ENCODE measurements at places on chromosomes 5 and 9.

DNA sequence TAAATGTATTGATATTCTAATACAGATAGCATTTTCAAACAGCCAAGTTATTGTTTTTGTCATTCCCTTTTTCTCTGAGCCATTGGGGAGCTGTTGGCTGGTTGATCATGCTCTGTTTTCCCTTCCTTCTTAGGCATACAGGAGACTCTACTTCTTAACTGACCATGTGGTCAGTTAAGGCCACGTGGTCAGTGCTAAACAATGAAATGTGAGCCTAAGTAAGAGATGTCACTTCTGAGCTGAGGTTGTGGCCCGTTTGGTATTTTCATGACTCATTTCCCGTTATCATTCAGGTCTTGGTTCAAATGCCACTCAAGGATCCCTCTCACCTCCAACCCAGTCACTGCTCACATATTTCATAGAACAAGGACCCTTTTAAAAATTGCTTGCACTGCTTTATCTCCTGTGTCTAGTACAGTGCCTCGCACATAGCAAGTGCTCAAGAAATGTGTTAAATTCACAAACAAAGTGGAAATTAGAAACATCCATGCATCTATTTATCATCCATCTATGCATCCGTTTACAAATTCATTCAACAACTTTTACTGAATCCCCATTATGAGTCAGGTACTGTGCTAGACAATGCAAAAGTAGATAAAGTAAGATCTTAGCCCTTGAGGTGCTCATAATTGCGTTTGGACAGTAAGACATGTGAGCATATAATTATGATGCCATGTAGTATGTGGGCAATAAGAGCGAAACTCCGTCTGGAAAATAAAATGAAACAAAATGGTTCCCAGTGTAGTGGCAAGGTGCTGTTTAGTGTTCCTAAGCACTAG, 50.7 kb downstream of the ARRDC3 start:
- no peak for DNase-seq

DNA sequence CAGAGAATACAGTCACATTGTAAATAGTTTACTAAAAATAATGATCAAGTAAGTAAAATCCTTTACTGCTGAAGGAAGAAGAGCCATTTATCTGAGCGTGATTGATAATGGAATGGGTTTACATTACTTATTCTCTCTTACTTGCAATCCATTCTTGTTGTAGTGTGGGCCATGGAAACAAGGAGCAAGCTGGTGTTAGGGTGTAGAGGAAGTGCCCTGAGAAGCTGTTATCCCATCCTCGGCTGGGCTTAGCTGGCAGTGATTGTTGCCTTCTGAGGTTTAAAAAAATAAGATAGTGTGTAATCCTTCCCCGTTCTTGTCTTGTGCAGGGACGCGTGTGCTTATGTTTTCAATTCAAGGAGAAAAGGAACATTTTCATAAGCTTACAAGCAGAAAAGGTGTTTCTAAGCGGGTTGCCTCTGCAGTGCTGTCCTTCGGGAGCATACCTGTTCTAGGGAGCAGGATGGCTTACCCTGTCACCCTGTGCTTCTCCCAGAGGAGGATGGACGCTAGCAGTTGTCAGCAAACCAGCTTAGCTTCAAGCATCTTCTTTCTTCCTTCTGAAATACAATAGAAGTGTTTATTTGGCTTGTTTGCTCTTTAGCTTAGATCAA, 188.3 kb downstream of the ARHGEF28 start:
- DNase-seq = no peak

- DNase-seq = no peak
These were observed 166.5 kb upstream of the PHYKPL start for GRCh38 chr5:178398901-178399700.

GRCh38 chr5:127498548-127498947, 18.9 kb upstream of the PRRC1 start:
- DNase-seq = no peak

GRCh38 chr5:109903061-109903460, 213.3 kb downstream of the MAN2A1 start:
- DNase-seq = no peak

DNA sequence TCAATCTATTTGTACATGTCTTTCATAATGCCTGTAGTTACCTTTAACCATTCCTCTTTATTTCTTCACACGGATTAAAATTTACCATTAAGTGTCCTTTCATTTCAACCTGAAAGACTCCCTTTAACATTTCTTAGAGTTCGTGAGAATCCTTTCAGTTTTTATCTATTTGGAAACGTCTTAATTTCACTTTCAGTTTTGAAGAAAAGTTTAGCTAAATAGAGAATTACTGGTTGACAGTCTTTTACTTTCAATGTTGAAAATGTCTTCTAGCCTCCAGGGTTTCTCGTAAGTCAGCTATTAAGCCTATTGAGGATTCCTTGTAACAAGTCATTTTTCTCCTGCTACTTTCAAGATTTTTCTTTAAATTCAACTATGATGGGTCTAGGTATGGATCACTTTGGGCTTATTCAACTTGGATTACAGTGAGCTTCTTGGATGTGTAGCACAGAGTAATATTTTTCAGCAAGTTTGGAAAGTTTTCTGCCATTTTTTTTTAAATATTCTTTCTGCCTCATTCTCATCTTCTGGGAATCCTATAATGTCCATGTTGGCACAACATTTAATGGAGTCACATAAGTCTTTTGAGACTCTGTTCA, 48.5 kb downstream of the RFX3 start:
- DNase-seq = no peak

GRCh38 chr5:396531-396961, 46.4 kb upstream of the EXOC3 start:
- no peak for DNase-seq

- DNase-seq = no peak
These were observed 91.8 kb upstream of the FER start for GRCh38 chr5:108655750-108656450.

GRCh38 chr5:178625679-178626483, 969 bp downstream of the CLK4 start:
- DNase-seq = no peak

DNA sequence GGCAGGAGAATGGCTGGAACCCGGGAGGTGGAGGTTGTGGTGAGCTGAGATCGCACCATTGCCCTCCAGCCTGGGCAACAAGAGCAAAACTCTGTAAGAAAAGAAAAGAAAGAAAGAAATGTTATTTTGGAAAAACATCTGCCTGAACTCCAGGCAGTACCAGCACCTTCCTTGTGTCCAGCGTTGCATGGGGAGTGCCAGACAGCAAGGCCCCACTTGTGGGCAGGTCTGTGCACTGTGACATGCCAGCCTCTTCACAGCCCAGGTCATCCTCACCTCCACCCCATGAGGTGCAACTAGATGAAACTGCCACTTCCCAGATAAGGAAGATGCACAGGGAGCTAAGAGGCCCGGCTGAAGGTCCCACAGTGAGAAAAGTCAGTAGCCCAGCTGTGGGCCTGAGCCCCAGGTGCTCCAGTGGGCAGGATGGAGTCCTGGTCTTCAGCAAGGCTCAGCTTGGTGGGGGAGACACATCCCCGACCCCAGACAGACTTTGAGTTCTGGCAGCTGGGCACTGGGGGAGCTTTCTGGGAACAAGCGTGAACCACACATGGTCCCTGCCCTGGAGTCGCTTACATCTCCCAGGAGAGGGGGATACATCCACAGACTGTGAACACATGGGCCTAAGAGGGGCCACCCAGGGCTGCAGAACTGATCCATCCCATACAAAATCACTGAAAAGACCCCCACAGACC, 146.9 kb upstream of the IER5L start:
- no peak for DNase-seq

DNA sequence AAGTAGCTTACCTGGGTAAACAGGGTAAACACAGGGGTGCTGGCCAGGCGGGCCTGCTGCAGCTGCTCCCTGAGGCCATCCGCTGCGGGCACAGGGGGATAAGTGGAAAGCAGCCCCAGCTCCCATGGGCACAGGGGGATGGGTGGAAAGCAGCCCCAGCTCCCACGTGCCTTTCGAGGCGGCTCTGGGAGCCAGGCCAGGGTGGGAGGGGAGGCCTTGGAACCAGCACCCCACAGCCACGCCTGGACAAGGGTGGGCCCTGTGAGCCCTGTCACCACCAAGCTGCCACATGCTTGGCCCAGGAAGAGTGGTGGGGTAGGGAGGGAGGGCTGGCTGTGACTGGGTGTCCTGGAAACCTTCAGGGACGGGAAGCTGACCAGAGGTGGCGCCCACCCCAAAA, 7.8 kb upstream of the CARD9 start:
- no peak for DNase-seq

GRCh38 chr5:179345433-179346321, at the start of gene ADAMTS2:
Gene ADAMTS2 (minus strand): TSS chr5:179345461. CDS start chr5:179345328, 133 bp downstream.
- no peak for DNase-seq

GRCh38 chr9:26243726-26244125, 565.5 kb upstream of the TUSC1 start:
- no peak for DNase-seq

- DNase-seq = no peak
These were observed 56.7 kb downstream of the ARHGAP26 start for GRCh38 chr5:142826741-142827492.

GRCh38 chr9:98253565-98253964, 1.9 kb downstream of the TBC1D2 start:
- DNase-seq = no peak
